ENCODE measurements at places on chromosomes 1 and 21. TPM values are rescaled to one million over a fixed set of nuclear protein-coding genes. Genes with fewer than 3 reads are reported as not detected.

The ADAM15 gene
- polyA plus RNA-seq: 217 TPM

The CHRNB2 gene
- 0.38 TPM for polyA plus RNA-seq

The COG2 gene
- 9.9 TPM for polyA plus RNA-seq

The NMNAT2 gene
- 1.9 TPM for polyA plus RNA-seq

The CA6 gene
- polyA plus RNA-seq: 0.12 TPM

The ACOT7 gene
- 13.8 TPM for polyA plus RNA-seq

The ANKRD65 gene
- polyA plus RNA-seq: 9.9 TPM

The NPHS2 gene
- not detected for polyA plus RNA-seq

The CFHR5 gene
- not detected for polyA plus RNA-seq

The ANGPTL3 gene
- polyA plus RNA-seq: 0.19 TPM

The RHD gene
- not detected for polyA plus RNA-seq

The OR2W3 gene
- polyA plus RNA-seq: not detected

The TAS1R1 gene
- polyA plus RNA-seq: not detected

The RRAGC gene
- 27.0 TPM for polyA plus RNA-seq

The BRDT gene
- polyA plus RNA-seq: not detected

The GPX7 gene
- 8.7 TPM for polyA plus RNA-seq

The OR10J1 gene
- not detected for polyA plus RNA-seq

All from adipose tissue (tissue), 3 donors.